ENCODE measurements at places on chromosomes 13 and 19. TPM values are rescaled to one million over a fixed set of nuclear protein-coding genes. Genes with fewer than 3 reads are reported as not detected.

The NKG7 gene
- not detected for total RNA-seq

The CEACAM21 gene
- not detected for total RNA-seq

The C5AR1 gene
- total RNA-seq: not detected

The ZNF730 gene
- total RNA-seq: 14.3 TPM

DNA sequence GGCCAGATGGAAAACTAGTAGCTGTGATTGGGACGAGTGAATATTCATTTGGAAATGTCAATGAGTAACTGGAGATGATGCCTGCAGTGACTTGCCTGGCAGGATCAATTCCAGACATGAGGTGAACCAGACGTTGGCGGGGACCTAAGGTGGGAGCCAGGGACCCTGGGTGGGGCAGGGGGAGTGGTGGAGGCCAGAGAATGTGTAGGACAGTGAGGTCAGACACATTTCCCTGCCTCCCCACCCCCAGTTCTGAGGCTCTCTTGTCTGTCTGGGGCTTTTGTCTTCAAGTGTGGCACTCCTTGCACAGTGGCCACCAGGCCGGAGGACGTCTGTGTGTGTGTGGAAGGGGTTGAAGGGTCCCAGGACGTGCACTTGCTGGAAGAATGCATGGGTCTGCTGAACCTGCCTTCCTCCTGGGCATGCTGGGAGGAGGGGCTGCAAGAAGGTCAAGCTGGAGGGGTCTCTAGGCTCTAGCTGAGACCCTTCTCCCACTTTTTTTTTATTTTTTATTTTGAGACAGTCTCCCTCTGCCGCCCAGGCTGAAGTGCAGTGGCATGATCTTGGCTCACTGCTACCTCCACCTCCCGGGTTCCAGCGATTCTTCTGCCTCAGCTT is 51.6 kb downstream of the CHST8 start:
- no peak for DNase-seq

DNA sequence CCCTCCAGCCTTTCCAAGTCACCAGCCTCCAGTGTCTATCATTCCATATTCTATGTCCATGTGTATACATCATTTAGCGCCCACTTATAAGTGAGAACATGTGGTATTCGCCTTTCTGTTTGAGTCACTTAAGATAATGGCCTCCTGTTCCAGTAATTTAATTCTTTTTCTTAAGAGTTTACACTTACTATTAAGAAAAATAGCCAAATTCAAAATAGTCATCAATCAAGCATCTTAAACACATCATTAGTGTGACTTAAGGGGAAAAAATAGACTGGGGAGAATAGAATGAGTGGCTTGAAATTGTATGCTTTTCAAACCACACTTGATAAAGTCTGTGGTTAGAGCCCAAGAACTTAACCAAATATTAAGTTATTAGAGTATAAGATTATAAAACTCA is 248.0 kb downstream of the MAB21L1 start:
- DNase-seq: no peak

DNA sequence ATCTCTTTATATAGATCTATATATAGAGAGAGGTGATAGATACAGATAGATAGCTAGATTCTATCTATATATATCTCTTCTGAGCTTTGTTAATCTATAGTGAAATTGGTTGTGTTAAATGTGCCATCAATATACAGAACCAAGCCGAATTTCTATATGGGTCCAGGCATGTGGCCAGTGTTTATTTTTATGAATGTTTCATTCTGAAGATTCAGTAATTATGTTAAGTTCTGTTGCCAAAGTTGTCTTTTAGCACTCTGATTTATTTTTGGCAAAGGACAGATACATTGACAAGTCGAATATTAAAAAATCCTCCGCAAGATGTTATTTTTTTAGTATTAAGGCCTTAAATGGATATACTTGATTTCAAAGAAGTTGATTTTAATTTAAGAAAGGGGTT is 190.4 kb upstream of the HTR2A start:
- no peak for DNase-seq

DNA sequence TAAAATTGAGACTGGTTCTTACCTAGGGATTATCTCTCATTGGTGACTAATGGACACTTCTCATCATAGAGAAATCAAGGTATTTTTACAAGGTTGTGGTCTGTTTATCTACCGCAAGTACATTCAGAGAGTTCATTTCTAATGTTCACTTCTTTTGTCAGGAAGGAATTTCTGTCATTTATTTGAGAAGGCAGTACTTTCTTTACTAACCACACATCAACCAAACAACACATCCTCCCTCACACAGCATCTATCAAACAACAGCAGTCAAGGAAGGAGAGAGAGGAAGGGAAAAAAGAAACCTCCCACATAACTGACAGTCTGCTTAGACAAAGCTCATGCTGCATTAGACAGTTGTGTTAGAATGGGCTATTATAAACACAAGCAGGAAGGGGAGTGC is 182.3 kb upstream of the KLF12 start:
- no peak for DNase-seq

DNA sequence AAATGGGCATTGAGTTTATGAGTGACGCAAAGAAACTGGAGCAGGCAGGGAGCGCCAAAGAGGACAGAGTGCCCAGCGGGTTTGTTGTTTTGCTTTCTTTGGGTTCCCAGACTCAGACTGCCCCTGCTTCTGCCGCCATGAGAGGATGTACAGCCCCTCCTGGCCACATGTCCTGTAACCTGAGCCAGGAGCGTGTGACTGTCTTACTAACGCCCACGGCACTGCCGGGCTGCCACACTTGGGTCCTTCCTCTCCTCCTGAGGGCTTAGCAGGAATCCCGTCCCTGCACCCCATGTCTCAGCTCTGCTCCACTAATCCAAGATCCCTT is 80.5 kb downstream of the GPR12 start:
- peak; percentile 2 for DNase-seq

- peak; percentile 58 for DNase-seq
Observed at GRCh38 chr19:49057636-49058234, at the start of gene CGB7. CGB7 (minus strand) TSS chr19:49057749; CDS start chr19:49055375, 2,374 bp downstream.

DNA sequence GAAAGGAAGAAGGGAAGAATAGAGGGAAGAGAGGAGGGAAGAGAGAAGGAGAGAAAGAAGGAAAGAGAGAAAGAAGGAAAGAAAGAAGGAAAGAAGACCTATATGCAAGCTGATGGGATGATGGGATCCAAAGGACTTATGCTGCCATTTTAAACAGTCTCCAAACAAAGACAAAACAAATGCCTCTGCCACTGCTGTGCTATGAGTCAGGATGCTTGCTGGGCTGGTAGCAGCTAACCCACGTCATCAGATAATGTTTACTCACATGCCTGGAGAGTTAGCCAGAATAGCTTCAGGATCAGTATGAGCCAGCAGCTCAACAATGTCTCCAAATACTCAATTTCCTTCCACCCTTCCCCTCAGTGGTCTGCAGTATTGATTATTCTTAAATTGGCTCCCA is 12.0 kb upstream of the ZNF274 start:
- DNase-seq: peak; percentile 50
